ENCODE measurements at places on chromosomes 13 and 19.

DNA sequence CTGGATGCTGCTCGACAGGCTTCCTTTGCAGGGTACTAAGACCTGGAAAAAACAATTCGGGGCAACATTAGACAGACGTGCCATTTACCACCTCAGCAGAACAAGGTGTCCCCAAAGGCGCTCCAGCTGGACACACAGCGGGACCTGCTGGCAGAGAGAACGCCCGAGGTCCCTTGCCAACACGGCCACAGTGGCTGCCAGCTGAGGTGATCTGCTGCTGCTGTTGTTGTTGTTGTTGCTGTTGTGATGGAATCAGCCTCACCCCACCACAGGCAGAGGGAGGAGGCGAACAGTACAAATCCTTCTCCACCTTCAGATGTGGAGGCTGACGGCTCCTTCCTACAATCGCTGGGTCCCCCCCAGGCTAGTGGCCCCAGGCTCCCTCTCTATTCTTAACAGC, 25.2 kb downstream of the ANKRD27 start:
- no peak for DNase-seq

- DNase-seq: no peak
Measured at GRCh38 chr19:19297759-19298158, 22.6 kb downstream of the SUGP1 start.

GRCh38 chr19:34248941-34249340, 5.4 kb upstream of the GARRE1 start:
- DNase-seq: no peak

- DNase-seq: no peak
Measured at GRCh38 chr19:45059258-45059965, 16.9 kb downstream of the ZNF296 start.

DNA sequence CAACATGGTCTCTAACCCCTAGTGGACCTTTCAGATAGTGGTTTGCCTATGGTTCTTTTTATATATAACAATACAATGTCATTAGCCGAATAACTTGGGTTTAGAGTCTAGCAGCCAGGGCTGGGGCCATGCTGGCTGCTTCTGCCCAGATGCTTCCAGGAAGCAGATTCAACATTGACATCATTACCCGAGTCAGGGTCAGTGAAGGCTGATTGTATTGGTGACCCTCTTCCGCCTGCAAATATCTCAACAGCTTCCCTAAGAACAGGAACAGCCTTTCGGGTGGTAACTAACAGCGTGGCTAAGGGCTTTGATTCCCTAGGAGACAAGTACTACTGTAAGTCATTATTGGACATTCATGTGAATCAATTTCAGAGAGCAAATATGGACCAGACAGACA, 476.4 kb downstream of the UQCRFS1 start:
- no peak for DNase-seq

DNA sequence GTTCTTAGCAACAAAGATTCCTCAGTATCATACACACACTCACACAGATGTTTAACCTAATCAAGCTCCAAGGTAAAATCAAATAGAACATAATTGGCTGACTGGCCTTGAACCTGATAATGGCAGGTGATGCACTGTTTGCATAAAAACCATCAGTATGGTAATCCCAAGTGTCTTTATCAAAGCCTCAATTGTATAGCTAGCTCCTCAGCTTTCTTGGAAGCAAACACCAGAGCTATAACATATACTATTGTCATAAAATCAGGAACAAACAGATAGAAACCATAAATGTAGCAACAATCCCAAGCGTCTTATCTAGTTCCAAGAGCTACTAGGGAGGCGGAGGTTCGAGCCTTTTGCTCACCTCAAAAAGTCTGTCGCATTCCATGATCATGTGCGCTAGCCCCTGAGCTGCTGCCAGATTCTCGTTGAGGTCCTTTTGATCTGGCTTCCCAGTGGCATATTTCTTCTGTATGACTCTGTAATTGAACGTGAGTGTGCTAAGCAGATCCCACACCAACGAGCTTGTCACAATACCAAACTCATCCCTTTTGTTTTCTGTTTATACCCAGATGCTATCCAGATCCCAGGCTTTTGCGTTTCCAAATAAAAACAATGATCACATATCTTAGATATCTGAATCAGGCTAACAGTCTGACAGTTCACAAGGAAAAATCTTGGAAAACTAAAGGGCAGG, 95.3 kb downstream of the KL start:
- DNase-seq: no peak

GRCh38 chr19:571566-571974, 826 bp upstream of the BSG start:
- no peak for DNase-seq

DNA sequence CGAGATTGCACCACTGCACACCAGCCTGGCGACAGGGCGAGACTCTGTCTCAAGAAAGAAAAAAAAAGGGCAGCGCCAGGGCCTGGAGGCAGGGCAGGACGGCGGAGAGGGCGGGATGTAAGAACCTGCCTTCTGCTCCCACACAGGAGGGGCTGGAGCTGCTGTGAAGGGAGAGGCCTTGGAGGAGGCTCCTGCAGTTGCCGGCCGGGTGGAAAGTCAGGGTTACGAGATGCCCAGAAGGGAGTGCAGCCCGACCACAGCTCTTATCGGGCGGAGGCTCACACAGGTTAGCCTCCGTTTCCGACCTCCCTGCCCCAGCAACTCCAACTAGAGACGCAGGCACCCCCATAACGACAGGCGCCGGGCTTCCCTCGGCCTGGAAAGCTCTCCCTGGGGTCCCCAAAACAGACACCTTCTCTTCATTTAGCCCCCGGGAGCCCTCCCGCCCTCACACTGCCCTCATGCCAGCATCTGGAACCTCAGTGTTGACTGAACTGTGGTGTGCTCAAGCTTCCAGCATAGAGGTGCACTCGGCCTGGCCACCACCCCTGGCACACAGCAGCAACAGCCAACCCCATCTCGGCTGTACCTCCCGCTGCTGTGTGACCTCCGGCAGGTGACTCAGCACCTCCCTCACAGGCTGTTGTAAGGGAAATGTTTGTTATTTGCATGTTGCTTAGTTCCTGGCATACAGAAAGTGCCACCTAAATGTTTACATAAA, 1.4 kb downstream of the PLPP2 start:
- no peak for DNase-seq

GRCh38 chr13:48859272-48860105, 116.2 kb upstream of the FNDC3A start:
- DNase-seq: peak; percentile 49

DNA sequence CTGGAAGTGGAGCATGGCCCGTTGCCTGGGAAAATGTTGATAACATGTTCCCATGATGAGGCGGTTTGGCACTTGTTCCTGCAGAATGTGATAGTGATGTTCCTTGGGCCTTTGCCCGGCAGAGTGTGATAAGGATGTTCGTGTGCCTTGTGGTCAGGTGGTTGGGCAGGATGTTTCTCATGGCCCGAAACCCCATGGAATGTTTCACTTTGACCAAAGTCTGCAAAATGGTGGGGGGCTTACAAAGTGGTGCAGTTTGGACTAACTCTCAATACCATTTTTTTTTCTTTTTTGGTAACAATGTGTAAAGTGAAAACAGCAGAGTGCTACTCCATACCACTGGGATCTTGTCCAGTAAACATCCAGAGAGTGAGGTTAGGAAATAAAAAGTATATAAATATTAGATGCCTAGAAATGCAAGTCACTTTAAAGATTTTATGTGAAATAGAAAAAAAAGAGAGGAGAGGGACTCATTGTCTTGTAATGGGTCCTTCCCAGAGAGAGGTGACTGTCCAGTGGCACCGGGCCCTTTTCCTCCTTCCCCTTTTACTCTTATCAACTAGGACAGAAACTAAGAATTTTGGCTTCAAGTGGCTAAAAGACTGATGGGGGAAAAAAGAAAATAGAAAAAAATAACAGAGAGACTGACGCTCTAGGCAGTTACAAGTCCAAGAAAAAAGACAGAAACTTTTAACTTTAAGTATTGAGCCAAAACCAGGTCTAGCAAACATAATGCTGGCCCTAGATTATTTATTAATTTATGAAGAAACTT, 5.7 kb downstream of the FPR3 start:
- DNase-seq: no peak

DNA sequence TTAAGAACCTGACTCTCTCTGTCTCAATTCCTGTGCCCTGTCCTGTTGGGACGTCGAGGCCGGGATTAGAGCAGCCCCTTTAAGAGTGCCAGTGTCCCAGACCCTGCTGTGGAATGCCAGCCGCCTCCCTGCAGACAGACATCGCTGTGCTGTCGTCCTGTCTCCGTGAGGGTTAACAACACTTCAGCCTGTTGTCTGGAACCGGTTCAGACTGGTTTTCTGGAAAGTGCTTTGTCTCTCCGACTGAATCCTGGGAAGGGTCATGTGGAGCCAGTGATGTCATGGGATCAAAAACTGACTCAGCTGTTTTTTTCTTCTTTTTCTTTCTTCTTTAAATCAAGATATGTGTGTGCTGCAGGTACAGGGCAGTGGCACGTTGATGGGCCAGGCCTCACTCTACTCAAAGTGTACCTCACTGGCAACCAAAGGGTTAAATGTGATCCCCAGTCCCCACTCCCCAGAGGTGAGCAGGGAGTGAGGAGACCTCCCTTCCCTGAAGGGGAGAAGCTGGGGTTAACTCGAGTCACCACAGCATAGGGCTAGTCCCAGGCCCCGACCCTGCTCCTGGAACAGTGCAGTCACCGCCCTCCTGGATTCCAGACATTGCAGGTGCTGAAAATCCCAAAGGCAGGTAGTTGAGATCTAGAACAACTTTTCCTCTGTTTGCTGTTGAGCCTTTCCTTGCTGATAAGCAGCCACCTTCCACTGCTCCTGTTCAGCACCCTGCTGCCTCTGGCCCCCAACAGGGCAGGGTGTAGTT, 50.8 kb downstream of the TSSK6 start:
- DNase-seq: no peak

DNA sequence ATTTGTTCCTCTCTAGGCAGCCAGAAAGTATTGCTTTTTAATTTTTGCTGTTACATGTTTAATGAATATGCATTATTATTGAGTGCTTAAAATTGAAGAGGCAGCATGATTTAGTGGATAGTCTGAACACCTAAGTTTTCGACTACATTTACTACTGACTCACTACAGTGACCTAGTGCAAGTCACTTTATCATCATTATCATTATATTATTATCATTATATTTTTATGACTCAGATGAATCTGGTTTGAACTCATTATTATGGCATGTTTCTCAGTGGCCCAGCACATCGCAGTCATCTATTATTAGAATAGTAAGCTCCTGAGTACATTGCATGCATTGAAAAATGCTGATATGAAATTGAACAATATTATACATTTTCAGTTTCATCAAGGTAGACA, 351.2 kb upstream of the PRR20A start:
- no peak for DNase-seq

All from NCI-H187 treated with DMSO at 0.1 percent for 48 hours (cell line).